ENCODE measurements at places on chromosomes 11 and 22.

DNA sequence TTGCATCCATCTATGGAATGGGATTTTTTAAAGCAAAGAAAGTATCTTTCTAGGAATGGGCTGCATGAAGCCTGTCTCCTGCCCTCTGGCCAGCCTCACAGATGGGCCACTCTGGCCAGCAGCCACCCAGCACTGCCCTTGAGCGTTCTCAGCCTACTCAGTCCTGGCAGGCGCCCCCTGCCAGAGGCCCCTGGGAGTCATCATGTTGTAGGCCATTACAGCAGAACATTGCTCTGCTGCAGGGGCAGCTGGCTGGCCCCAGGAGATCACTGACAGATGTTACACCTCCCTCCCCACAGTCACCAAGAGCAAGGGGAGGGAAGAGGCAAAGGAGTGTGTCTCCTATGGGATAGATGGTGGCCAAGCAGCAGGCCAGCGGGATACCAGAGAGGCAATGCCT lies 363.7 kb downstream of the NXPE2 start:
- DNase-seq = no peak

GRCh38 chr11:34665077-34665835 lies 44.4 kb downstream of the EHF start:
- no peak for DNase-seq

GRCh38 chr11:93528757-93529645 lies 14.2 kb downstream of the SMCO4 start:
- no peak for DNase-seq

DNA sequence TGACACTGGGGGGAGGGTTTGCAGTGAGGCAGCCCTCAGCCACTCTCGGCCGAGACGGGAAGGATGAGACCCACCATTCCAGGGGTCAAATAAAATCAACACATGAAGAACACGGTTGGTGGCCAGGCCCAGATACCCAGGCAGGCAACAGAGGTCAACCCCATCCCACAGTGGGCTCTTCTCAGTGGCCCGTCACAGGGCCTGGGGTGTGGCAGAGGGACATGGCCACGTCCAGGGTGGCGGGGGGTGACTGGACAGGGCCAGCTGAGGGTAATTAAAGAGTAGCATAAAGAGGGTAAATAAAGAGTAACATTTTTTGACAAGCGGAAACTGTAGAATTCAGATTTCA lies 188.4 kb downstream of the ARHGAP42 start:
- DNase-seq = no peak

DNA sequence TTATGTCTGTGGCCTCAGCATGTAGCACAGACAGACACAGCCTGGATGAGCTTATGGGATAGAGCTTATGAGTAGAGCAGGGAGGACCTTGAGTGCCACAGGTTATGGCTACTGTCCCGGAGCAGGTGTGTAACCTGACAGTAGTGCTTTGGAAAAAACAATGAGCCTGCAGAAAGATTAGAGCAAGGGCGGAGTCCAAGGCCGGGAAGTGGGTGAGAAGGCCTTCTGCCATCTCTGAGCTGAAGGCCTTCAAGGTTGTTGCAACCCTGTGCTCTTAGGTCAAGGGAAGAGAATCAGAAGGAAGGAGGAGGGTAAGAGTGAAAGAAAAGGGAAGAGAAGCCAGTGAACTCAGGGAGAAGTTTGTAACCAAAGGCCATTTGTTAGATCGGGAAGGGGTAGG lies 3.9 kb upstream of the TAGLN start:
- no peak for DNase-seq

DNA sequence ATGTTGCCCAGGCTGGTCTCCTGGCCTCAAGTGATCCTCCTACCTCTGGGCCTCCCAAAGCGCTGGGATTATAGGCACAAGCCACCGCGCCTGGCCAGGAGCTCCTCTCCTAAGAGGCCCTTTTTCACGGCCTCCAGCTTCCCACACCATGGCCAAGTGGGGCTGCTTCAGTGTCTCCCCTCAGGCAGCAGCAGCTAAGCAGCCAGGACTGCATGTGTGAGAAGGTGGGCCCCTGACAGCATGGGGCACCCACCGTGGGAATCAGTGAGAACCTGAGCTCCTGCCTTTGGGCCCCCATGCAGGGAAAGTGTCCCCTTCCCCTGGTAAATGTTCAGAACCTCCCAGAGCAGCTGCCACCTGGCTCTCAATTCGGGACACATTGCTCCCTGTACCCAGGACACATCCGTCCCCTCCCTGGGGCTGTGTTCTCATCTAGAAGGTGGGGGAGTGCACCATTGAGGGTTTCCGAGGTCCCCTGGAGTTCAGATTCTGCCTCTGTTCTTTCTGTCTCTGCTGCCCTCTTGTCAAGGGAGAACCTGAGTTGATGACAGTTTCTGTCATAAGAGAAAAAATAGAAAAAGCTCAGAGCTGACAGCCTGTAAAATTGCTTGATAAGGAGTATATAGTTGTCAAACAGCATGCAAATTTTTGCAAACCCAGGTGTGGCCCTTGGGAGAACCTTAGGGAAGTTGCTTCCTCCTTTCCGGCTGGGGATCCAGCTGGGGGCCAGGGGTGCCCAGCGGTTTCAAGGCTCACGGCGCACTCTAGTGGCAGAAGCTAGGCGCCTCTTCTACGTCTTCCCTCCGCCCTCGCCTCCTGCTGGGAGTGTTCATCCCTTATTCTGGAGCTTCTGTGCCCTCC lies 29.7 kb downstream of the FAM83F start:
- peak; percentile 49 for DNase-seq

DNA sequence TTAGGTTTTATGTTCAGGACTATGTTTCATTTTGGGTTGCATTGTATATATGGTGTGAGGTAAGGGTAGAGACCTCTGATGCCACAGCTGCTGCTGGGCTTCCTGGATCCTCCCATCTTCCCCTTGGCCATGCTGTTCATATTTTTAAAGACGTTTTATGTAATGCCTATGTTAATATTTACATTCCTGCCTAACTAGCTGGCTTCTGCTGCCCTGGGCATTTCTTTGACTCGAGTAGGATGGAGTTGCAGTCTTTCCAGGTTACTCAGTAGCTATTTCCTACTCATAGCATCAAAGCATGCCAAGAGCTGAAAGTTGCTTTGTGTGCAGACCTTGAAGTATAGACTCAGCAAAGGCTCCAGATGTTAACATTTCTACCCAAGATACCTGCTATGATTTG lies 220.5 kb upstream of the CADM1 start:
- no peak for DNase-seq

DNA sequence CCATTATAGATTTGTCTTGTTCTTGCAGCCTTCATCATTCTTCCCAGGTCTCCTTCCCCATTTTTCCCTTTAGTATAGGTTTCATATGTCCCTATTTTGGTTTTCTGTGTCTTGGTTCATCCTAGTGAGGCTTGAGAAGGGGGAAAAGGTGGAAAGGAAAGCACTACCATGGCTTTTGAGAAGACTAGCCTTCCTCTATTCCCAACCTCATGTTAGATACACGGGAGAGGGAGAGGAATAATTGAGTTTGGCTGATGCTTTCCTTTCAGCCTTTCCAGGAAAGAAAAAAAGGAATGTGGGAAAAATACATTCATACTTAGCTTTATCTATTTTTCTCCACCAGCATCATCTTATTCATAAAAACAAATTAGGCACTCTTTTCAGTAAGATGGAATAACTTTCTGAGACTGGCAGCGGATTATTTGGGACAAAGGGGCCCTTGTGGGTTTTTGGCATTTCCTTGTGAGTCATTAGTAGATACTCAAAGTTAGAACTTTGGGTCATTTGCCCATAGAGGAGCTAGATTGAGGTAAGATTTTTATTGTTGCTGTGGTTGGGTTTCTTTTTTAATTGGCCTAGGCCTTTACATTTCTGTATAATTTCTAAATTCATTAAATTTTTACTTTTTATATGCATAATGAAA lies 23.8 kb downstream of the CAPRIN1 start:
- no peak for DNase-seq

GRCh38 chr11:123060277-123061000 lies 1.5 kb downstream of the HSPA8 start:
- no peak for DNase-seq

- no peak for DNase-seq
Observed at GRCh38 chr11:47998345-47998732, 18.0 kb downstream of the PTPRJ start.

DNA sequence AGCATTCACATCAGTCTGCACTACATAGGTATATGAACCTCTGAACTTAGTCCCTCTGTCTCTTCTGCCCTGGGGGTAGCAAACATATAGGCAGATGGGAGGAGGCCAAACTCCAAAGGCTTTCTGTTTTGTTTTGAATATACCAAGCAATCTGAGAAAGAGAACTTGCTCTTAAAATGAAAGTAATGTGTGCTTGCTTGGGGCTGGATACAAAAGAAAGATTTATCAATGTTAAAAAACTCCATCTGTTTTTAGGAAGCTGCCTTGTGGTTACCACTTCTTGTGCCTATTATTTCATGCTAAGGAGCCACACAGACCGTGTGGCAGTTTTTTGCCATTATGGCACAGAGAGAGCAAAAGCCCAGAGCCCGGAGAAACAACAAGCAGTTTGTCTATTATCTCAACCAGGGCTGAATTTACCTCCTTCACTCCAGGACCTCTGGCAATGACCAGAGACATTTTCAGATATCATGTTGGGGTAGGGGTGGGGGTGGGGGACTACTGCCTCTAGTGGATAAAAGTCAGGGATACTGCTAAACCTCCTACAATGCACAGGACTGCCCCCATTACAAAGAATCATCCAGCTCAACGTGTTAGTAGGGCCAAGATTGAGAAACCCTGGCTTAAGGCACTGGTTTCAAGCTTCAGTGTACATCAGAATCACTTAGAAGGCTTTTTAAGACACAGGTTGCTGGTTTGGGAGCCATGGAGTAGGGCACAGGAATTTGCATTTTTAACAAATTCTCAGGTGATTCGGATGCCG lies 124.2 kb downstream of the APIP start:
- no peak for DNase-seq

- DNase-seq = no peak
Observed at GRCh38 chr11:81449588-81450156, 1284.0 kb downstream of the FAM181B start.

DNA sequence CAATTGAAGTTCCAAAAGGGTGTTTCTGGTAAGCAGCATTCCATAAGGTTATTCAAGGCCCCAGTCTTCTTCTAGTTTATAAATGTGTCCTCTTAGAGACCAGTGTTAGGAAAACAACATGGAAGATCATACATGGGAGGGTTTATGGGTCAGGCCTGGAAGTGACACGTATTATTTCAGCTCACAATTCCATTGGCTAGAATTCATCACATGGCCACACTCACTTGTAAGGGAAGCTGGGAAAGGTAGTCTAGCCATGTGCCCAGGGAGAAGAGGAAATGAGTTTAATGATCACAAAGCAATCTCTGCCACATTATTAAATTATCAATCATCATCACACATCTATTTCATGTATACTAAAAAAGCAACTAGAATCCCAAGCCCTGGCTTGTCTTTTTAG lies 181.7 kb upstream of the TBCEL start:
- DNase-seq = no peak

DNA sequence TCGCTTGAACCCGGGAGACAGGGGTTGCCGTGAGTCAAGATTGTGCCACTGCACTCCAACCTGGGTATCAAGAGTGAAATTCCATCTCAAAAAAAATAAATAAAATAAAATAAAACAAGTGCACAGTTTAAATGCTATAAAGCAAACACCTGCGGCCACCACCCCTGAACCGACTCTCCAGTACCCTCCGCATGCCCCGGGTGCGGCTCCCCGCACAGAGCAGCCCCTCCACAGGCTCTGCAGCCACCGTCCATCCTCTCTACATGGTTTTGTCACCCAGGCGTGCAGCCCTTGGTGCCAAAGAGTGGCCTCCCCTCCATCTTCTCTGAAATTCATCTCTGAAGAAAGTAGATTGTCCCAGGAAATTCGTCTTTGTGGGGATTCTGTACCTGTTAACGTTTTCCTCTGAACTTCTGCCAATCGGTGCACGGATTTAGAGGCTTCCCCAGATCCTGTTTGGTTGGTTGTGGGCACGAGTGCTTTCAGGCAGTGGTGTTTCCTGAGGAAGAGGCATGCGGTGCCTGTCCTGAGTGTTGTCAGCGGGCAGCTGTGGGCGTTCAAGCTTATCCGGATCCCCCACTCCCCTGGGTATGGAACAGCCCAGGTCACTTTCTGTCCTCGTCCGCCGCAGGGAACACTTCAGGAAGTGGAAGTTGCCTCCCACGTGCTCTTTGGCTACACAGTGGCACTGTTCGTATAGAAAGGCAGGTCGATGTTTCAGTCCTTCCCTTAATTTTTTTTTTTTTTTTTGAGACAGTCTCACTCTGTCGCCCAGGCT lies 4.1 kb downstream of the MIOX start:
- DNase-seq = no peak

DNA sequence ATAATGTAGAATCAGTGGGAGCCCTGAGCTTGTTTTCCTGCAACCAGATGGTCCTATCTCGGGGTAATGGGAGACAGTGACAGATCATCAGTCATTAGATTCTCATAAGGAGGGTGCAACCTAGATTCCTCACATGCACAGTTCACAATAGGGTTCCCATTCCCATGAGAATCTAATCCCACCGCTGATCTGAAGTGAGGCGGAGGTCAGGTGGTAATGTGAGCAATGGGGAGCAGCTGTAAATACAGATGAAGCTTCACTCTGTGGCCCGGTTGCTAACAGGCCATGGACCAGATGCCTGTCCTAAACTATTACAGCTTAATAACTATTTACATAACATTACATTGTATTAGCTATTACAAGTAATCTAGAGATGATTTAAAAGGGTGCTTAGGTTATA lies 17.0 kb downstream of the DIXDC1 start:
- DNase-seq = no peak

GRCh38 chr11:72570893-72571661 lies 103.1 kb downstream of the PDE2A start:
- no peak for DNase-seq

- no peak for DNase-seq
Observed at GRCh38 chr11:118213781-118214180, 11.0 kb downstream of the JAML start.

DNA sequence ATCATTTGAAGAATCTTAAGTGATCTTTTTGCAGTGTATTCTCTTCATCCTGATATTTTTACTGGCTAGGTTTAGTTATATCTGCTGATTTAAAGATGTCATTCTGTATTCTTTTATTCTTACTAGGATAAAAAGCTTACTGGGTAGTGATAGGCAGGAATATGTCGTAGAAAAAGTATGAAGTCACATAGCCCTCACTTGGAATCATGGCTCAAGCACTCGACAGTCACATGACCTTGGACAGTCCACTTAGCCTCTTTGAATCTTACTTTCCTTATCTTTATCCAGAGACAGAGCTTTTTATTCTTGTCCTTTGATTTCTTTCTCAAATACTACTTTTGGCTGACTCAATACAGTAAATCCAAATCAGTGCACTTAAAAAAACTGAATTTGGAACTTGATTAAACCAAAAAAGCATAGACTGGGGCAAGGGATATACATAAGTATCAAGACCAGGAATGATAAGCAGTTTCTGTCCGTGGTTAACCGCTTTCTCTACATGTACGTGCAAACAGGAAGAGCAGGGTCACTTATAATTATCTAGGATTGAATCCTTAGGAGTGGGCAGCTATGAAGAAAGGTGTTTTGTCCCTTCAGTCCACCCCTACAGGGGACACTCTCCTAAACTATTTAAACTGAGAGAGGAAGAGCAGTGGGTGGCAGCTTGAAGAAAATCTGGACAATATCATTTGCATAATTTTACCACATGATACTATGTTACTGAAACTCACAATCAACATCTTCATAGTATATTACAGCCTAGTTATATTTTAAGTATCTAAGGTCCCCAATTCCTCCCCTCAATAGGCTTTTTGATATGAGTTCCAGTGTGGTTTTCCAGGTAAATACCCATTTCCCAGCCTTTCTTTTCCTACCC lies 8.0 kb downstream of the MMP7 start:
- DNase-seq = no peak

- DNase-seq = no peak
Observed at GRCh38 chr11:29251738-29252137, 765.1 kb downstream of the KCNA4 start.

GRCh38 chr11:76946223-76946622 lies 85.5 kb downstream of the ACER3 start:
- DNase-seq = no peak
